Stimulated activated CD8-positive, alpha-beta memory T cell treated with anti-CD3 and anti-CD28 coated beads, Interleukin-15, amount 100 ng/mL, for 4 hours (primary cell): ENCODE measurements at places on chromosomes 7 and 10.

DNA sequence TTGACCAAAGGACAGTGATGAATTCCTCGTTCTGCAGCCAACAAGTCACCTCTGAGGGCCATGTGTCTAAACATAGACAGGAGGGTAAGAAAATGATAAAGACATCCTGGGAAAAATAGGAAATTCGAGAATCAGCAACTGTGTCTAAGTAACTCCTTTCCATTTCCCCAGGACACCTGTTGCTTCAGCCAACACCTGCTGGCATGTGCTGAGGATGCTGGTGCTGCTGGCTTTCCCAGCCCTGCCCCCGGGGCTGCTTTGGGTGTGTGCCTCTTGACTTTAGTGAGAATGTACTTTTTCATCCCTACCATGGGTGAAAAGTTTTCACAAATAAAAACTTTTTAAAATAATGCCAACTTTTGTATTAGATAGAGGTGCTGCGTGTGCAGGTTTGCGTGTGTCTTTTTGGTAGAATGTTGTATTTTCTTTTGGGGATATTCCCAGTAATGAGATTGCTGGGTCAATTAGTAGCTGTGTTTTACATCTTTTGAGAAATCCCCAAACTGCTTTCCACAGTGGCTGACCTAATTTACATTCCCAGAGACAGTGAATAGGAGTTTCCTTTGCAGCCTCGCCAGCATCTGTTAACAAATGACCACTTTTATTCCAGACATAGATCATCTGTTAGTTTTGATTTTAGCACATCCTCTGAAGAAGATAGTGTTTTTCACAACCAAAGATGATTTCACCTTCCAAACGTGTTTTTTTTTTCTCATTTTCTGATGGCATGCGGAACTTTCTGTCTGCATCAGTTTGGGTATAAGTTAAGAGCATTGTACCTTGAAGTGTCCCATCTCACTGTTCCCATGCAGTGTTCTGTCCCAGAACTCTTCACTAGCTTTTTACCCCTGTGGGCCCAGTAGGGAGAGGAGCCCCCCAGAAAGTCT lies 104.2 kb upstream of the ACBD5 start:
- no peak for DNase-seq

- no peak for DNase-seq
These were observed 334.3 kb downstream of the ARL4A start for GRCh38 chr7:13021566-13022300.

- no peak for DNase-seq
These were observed 1065.6 kb downstream of the KCNMA1 start for GRCh38 chr10:76572021-76572420.

- DNase-seq, result no peak
These were observed 87.8 kb upstream of the DUSP5 start for GRCh38 chr10:110409926-110410325.

- no peak for DNase-seq
These were observed 251.1 kb downstream of the INHBA start for GRCh38 chr7:41451826-41452225.

GRCh38 chr7:67008260-67008659 lies 11.6 kb downstream of the TYW1 start:
- DNase-seq, result no peak

- no peak for DNase-seq
These were observed 524.6 kb downstream of the LRMDA start for GRCh38 chr10:75955973-75956502.

DNA sequence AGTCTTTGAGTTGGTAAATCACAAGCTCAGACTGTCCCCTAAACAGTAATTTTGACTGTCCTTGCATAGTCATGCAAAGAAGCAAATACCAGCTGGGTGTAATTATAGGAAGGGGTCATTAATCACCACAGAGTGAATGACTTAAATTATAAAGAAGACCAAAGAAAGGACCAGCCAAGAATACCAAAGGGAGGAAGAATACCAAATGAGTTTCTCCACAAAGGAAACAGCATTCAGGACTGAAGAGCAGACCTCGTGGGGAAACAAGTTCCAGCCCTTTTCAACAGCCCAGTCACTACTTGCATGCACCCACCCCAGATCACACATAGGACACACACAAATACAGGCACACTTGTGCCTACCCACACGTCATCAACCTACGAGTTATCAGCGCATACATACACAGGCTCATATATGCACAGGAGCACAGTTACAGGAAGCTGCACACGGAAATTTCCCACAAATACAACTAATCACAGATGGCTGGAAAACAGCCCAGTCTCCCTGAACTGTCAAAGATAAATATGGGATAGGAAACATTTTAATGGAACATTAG lies 77.6 kb downstream of the DENND2A start:
- no peak for DNase-seq

DNA sequence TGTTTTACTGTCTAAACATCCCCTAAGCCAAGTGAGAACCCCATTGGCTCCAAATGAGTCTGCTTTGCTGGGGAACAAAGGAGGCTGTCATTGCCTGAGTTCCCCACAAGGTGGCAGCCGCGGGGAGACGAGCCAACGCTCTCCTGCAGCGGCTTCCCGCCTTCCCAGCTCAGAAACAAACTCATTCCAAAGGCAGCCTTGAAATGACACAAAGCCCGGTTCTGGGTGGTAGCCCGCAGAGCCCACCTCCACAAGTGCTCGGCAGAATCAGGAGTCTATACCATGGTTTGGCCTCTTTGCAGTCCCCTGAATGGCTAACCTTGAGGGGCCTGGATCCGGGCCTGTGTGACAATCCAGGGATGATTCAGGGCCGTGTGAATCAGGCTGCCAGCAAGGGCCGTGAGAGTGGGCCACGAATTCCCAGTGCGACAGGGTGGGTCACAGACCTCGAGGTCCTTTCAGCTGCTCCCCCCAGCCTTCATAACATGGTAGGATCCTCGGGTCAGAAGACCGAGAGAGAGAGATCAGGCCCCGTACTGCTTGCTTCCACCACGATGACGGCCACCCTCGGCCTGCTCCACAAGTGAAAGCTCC lies 79.7 kb downstream of the DLG5 start:
- peak; percentile 12 for DNase-seq

DNA sequence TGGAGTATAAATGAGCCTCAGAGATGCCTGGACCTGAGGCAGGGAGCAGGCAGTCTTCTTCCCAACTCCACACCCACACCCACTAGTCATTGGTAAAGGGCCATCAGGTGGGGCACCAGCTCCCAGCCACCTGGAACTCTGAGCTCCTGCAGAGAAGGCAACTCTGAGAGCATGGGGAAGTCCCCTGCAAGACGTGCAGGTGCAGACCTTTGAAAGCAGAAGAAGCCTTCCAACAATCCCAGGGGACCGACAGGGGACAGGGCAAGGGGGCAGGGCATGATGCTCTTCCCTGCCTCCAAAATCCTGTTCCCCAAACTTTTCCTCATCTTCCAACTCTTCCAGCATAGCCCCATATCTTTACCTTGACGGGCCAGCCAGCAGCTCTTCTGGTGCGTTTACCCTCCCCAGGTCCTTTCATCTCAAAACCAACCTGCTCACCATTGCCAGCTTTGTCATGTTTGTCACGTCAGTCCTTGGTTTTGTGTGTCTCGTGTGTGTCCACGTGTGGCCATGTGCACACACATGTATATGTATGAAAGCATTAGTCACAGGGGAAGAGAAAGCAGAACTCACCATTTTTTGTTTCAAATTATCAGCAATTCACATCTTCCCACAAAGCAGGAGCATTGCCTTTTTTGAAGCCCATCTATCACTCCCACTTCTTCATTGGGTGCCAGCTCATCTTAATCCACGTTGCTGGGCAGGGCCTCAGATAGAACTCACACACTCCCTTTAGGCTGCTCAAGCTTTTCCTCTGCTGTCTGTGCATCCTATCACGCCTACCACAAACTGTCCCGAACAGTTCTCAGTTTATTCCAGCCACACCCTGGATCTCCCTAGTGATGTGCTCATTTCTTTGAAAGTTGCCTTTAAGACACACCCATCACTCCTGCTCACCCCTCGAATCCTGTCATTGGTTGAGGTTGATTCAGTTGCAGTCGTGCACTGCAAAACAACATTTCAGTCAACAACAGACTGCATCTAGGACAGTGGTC lies 41.0 kb upstream of the AMPH start:
- no peak for DNase-seq

- DNase-seq, result no peak
These were observed 37.0 kb upstream of the TMEM72 start for GRCh38 chr10:44874166-44874565.

DNA sequence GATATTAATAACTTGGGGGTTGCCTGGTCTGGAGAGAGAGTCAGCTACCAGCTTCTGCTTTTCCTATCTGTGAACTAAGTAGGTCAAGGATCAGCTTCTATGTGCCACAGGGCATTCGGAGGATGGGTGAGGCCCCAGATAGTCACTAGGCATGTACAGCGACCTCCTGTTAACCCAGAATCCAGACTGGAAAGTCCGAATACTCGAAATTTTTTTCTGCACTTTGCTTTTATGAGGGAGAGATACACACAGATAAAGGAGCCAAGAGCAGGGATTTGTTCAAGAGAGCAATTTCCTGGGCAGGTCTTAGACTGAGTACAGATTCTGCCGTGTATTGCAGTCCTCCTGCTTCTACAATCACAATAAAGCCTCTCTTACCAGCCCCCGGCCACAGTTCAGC lies 54.2 kb downstream of the EMX2 start:
- no peak for DNase-seq

GRCh38 chr7:140358412-140359051 lies 39.8 kb downstream of the SLC37A3 start:
- peak; percentile 13 for DNase-seq

DNA sequence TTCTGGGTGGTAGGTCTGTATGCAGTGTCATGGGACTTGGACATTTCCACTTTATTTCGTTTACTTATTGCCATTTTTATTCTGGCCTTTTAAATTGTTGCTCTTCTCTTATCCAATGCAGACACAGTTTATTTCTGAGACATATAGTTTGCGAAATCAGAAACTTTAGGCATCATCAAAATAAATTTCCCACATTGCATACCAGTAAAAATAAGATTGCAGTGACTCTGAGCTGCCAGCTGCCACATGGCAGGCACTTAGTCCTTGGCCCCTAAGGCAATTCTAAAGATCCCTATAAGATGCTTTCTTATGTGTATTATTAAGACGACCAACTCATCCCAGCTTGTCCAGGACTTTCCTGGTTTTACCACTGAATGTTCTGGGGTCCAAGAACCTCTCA lies 81.8 kb upstream of the ANKRD1 start:
- no peak for DNase-seq

DNA sequence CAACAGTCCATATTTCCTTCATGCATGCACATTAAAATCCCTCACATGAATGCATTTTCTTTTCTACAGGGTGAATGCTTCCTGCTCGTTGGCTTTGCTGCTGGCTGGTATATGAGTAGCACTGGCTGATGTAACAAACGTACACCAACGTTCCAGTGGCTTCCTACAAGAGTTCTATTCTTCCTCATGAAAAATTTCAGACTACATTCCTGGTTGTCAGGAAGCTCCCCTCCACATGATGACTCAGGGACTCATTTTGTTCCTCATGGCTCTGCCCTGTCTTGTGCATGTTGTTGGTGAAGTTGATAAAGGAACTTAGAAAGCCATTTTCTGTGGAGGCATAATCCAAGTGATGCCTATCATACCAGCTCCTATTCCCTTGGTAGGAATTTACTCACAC lies 470.7 kb upstream of the KLF6 start:
- no peak for DNase-seq

- DNase-seq, result no peak
These were observed 2.7 kb upstream of the FRAT2 start for GRCh38 chr10:97336942-97337831.

GRCh38 chr10:10533437-10533836 lies 484.2 kb upstream of the CELF2 start:
- DNase-seq, result no peak

GRCh38 chr7:150759479-150759878 lies 22.3 kb downstream of the GIMAP5 start:
- no peak for DNase-seq

DNA sequence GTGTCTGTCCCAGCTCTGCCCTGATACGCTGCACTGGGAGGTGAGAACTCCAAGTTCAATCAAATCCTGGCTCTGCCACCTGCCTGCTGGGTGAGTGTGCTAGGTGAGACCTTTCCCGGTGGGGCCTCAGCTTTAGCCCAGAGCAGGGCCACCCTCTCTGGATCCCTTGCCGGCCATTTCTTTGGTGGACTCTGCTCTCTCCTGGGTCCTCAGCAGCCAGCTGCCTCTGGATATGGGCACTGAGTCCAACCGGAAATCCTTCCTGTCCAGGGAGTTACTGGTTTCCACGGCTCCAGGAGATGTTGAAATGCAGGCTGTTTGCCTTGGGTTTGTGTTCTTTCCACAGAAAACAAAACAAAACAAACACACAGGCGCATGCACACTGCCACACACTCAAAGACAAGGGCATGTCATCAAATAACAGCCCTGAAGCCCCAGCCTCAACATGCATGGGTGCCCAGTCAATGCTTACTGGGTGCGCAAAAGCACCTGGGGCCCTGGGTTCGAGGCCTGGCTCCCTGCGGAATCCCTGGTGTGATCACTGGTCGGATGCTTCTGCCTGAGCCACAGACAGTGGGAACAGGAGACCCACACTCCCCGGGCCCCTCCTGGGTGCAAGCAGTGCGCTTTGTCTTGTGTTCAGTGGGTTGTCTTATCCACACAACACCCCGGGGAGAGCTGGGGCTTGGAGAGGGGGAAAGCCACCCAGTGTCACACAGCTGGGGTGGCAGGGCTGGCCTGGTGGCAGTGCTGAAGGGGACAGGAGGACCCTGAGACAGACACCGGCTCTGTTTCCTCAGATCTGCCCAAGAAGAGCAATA lies 33.1 kb downstream of the PPIF start:
- DNase-seq, result no peak

DNA sequence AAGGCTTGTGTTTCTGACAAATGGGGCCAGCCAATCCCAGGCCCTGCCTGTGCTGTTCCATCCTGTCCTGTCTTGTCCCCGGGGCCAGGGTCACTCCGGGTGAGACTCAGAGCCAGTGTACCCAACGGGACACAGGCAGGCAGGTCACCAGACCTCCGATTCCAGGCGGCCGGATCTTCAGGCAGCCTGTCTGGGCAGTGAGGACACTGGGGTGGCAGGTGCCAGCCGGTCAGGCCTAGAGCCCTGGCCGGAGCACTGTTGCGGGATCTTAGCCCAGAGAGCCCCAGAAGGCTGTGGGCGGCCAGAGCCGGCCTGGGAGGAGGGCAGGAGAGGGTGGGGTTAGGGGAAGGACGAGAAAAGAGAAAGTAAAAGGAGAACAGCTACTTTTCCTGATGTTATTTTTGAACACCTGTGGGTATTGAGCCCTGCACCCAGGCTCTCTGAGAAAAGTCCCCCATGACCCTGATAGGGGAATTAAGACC lies 134.3 kb upstream of the TNRC18 start:
- DNase-seq, result no peak

GRCh38 chr7:93897680-93898079 lies 7.1 kb upstream of the TFPI2 start:
- no peak for DNase-seq

GRCh38 chr7:30163231-30163894 lies 28.6 kb downstream of the MTURN start:
- DNase-seq, result no peak

GRCh38 chr10:114654822-114655575 lies 3.1 kb downstream of the ABLIM1 start:
- no peak for DNase-seq
